Activated naive CD4-positive, alpha-beta T cell treated with anti-CD3 and anti-CD28 coated beads, Interleukin-2, amount 50 U/mL, for 72 hours (primary cell): ENCODE measurements at places on chromosomes 16 and 17.

- DNase-seq, result no peak
Observed at GRCh38 chr17:43412166-43412565, 13.4 kb downstream of the ARL4D start.

GRCh38 chr17:57880086-57880456 lies 30.2 kb upstream of the MRPS23 start:
- peak; percentile 69 for DNase-seq

- DNase-seq, result no peak
Observed at GRCh38 chr17:64947152-64947551, 27.9 kb upstream of the LRRC37A3 start.

DNA sequence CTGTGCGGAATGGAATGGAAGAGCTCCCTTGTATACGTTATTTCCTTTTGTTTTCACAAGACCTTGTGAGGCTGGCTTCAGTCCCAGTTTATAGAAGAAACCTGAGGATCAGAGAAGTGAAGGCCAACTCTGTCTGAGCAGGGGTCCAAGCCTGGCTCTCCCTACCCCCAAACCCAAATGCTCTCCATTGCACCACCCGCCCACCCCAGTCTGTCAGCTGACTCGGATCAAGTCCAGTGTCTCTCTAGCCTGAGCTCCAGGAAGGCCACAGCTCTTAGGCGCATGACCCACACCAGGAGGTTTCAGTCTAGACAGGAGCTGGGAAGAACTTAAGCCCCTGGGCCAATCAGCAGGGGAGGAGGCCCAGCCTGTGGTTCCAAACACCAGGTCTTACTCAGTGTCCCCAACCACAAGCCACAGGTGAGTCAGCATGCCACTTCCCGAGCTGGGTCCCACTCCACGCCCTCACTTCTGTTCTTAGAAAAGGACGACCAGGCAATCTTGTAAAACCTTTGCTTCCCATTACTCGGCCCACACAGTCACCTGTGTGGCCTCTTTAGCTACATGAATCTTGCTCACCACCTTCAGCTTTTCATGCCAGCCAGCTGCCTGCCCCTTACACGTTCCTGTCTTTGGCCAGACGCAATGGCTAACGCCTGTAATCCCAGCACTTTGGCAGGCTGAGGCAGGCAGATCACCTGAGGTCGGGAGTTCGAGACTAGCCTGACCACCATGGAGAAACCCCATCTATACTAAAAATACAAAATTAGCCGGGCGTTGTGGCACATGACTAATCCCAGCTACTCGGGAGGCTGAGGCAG lies 27.8 kb downstream of the TK2 start:
- DNase-seq, result peak; percentile 98

GRCh38 chr17:49914664-49915063 lies 54.3 kb upstream of the DLX4 start:
- DNase-seq, result no peak

GRCh38 chr16:1989209-1990100 lies at the start of gene SYNGR3:
SYNGR3 (plus strand) TSS chr16:1989970; CDS start chr16:1990103, 133 bp downstream.
- no peak for DNase-seq

- DNase-seq, result no peak
Observed at GRCh38 chr17:64658931-64659330, 3.2 kb downstream of the SMURF2 start.

GRCh38 chr16:50573947-50574744 lies 25.9 kb downstream of the NKD1 start:
- no peak for DNase-seq

DNA sequence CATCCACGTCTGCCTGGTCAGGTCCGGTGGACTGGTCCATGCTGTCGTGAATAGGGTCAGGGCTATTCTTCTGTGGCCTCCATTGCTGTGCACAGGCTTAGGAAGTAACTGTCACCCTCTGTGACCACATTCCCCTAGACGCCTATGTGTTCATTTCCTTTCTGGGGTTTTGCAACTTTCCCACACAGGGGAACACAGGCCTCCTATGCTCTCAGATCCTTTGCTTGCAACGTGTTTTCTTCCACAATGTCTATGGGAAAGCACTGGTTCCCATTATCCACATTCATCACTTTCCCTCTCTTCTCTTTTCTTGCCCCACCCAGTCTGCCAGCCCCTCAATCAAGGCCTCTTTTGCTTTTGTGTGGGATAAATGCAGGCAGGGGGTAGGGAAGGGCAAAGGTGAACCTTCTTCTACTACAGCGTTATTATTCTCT lies 43.2 kb upstream of the DNAJA2 start:
- DNase-seq, result no peak

DNA sequence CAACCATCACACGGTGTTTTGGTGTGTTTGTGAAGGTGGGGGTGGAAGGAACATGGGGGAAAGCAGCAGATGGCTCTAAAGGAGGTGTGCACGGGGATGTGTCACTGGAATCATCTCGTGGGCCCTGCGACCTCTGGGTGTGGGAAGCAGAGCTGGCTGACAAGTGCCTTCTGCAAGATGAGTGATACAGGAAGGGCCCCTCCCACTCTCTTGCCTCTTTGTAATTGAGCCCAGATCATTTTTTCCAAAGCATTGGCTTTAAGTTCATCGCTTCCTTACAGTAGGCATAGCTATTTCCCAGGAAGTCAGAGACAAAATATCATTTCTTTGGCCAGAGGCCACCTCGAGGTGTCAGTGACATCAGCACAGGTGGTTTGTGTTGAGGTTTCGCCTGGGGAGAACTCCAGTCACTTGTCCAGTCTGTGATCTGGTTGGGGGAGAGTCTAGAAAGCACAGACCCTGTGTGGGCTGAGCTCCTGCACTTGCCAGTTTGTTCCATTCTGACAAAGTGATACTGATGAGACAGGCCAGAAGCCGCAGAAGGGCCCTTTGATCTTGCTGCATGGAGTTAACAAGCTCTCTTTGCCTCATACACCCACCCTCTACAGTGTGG lies 20.6 kb upstream of the SNTB2 start:
- DNase-seq, result peak; percentile 89

DNA sequence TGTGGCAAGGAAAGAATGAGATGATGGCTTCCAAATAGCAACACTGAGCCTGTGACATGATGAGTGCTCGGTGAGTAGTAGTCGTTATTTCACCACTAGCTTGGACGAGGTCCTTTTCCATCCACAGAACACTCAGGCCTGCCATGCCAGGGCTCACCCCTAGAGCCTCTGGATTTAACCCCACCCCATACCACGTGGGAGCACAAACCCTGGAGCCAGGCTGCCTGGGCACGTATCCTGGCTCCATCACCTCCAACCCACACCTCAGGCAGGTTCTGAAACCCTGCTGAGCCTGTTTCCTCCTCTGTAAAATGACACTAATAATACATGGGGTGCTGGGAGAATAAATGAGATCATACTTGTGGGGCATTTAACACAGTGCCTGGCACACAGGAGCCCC lies 192.4 kb downstream of the KATNIP start:
- no peak for DNase-seq

- no peak for DNase-seq
Observed at GRCh38 chr16:49417354-49417753, 43.8 kb downstream of the C16orf78 start.

- DNase-seq, result peak; percentile 18
Observed at GRCh38 chr17:16873174-16874035, 98.5 kb downstream of the TNFRSF13B start.

DNA sequence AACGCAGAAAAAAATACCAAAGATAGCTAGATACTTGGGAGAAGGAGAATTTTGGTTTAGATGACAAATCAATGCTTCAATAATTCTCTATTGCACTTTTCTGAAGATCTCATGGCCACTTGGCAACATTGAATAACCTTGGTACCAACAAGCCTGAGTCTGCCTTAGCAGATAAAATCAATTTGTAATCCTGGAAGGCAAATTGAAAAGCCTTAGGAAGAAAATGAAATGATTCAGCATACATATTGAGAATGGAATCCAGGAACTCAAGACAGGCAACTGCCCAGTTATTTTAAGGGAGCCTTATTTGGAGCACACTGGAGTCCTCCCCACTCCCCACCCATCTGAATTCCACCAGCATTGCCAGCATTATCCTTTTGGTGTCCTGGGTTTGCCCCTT lies 109.3 kb upstream of the SOX9 start:
- DNase-seq, result no peak

DNA sequence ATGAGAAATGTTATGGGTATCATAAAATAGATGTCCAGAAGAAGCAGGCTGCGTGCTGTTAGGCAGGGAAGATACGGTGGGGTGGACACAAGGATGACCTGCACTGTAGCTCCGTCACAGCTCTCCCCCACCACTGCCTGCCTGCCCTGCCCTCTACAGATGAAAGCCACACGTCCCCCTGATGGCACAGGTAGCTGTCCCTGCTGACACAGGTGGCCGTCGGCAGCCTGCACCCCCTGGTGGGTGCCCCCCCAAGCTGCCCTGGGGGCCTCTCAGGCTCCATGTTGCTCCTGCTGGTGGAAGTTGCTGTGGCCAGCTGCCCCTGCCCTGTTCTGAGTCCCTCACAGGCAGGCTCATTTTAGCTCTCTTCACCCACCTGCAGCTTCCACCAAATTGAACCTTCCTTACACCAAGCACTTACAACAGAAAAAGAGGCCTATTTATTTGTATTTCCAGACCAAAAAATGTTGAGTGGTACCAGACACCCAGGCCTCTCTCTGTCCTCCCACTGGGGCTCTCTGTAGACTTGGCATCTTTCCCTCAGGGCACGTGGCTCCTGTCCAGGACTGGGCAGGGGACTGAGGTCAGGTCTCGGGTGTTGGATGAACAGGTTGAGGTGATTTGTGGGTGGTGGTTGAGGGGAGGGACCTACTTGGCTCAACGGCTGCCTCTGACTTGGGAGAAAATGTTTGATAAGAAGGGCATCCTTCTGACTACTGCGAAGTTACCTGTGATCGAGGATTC lies 50.1 kb upstream of the CACNG5 start:
- no peak for DNase-seq

DNA sequence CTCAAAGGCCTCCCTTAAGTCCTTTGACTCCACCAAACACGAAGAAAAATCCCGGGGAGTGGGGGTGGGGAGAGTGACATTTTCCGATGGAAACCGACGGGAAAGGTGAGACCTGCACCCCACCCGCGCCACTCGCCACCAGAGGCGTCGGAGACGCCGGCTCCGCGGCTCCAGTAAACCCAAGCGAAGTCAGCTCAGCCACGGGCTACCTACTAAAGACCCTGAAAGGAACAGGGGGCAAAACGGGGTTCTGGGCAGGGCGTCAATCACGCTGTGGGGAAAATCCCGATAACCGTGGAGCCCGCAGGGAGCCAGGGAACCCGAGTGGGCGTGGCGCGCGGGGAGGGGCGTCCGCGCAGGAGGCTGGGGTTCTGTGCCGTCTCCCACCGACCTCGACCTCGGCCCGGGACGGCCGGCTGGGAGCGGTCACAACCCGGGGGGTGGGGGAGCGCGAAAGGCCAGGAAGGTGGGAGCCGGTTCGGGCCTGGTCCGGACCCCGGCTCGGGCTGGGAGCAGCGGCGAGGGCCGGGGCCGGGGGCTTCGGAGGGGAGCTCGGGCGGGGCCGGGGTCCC lies 565 bp downstream of the WDR45B start:
- peak; percentile 54 for DNase-seq

DNA sequence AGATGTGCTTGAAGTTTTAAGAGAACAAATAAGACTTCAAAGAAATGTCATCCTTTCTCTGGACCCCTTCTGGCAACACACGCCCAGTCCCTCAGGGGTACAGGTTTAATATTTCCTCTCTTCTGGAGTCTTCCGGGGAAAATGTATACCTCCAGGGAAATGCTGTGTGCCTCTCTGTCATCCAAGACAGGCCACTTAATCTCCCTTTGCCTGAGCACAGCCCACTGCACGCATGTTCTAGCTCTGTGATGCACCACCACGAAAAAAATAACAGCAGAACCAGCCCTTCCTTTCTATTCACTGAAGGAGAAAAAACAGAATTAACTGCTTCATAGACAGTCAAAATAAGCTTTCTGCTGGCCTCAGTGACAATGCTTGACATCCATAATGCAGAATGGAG lies 140.1 kb downstream of the RBFOX3 start:
- DNase-seq, result no peak

- DNase-seq, result no peak
Observed at GRCh38 chr16:55577887-55578286, 11.4 kb downstream of the CAPNS2 start.

GRCh38 chr16:6672507-6672906 lies 660.1 kb upstream of the RBFOX1 start:
- DNase-seq, result no peak

DNA sequence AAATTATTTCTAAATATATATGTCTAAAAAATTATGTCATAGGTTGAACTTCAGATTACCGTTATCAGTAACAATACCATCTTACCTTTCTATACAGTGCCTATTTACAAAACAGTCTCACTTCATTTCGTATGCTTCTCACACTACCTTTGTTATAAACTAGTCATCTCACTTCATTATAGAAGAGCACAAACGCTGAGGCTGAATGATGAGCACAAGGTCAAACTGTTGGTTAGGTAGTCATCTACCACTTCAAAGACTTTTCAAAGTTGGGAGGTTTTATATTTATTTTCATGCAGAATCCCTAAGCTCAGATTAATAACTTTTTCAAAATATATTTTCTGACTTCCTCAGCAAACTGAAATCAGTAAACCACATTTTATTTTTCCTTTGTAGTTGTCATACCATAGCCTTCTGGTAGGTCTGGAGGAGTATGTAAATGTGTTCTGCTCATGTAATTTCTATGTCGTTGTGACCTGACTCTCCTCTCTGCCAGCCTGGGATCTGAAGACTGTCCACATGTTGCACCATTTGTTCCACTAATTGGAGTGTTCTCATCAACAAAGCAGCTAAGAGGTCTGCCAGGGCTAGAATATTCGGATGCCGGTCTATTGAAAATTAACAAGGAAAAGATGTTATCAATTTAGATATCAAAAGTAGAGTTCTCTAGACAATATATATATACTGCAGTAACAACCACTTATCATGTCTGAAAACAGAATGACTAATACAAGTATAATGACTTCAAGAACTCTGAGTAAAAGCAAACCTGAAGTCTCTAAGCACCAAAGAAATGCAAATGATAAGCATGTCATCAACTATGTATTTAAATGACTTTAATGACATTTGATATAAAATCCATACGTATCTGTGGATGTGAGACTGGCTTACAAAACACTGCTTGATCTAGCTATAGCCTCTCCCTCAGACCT lies 73.9 kb downstream of the CEP95 start:
- peak; percentile 27 for DNase-seq

DNA sequence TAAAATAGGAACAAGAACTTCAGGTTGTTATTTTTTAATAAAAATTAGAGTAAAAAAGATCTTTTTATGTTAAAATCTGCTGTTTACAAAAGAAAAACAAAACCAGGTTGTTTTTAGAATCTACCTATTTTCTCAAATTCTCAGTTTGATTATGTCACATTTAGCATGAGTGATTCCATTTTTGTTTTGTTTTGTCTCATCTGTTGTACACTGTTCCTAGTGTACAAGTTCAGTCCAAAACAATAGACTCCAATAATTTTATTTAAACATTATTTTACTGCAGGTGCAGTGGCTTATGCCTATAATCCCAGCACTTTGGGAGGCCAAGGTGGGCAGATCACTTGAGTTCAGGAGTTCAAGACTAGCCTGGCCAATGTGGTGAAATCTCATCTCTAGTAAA lies 2142.7 kb downstream of the TP53TG3F start:
- DNase-seq, result no peak

DNA sequence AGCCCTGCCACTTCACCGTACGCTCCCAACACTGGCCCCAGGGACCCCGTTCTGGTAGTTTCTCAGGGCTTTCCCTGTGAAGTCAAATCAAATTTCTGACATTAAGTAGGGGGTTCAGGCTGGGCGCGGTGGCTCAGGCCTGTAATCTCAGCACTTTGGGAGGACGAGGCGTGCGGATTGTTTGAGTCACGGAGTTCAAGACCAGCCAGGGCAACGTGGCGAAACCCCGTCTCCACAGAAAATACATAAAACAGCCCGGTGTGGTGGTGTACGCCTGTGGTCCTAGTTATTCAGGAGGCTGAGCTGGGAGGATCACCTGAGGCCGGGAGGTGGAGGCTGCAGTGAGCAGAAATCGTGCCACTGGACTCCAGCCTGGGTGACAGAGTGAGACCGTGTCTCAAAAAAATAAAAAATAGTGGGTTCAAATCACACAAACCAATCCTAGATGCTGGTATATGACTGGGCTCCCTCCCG lies 632 bp downstream of the CYBC1 start:
- peak; percentile 41 for DNase-seq
